Fibroblast of skin of left biceps (primary cell): ENCODE measurements at places on chromosomes 7 and 10.
A peak's percentile ranks its signal among the peaks of the same experiment; 100 is the strongest.

DNA sequence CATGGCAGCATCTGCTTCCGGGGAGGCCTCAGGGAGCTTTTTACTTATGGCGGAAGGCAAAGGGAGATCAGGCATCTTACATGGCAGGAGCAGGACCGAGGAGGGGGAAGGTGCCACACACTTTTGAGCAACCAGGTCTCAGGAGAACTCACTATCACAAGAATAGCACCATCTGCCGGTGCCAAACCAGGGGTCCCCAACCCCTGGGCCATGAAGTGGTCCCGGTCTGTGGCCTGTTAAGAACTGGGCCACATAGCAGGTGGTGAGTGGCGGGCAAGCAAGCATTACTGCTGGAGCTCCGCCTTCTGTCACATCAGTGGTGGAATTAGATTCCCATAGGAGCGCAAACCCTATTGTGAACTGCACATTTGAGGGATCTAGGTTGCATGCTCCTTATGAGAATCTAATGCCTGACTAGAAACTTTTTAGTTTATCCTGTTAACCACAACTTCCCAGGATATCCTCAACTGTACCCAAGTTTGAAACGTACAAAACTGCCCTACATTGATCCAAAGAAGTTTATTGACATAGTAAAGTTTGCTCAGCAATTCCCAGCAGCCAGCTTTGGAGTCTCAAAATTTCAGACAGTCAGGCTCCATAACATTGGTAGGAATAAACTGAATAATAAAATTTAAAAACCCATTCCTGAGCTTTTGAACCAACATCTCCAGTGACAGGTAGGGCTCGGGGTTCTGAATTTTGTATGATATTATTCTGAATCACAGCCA, 228.4 kb upstream of the TAC1 start:
- no peak for DNase-seq

GRCh38 chr10:49300140-49300974, 1.4 kb downstream of the C10orf71 start:
- peak; percentile 19 for DNase-seq

DNA sequence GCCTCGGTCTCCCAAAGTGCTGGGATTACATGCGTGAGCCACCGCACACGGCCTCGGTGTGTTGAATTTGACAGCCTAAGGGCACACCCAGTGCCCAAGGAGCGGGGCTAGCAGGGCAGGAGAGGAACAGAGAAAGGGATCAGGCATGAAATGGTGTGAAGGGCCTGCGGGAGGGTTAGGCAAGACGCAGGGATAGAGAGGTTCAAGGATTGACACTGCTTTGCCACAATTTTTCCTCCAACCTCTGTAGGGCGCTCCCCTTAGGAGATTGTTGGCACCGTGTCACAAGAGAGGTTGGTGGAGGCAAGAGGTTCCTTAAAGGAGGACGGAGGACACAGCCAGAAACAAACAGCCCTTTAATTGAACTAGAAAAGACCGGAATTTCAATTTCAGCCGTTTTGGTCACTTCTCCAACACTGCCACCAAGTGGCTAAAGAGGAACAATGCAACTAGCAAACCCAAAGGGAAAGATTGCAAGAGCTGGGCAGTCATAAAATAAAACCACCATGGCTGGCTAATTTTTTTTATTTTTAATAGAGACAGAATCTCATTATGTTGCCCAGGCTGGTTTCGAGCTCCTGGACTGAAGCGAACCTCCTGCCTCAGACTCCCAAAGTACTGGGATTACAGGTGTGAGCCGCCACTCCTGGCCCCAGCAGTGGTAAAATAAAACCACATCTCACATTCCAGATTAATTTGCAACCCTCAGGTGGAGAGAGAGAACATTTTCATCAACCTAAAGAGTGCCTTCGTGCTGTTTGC, 6.9 kb upstream of the CREB3L2 start:
- DNase-seq, result no peak

GRCh38 chr7:149248777-149249176, 9.3 kb downstream of the ZNF212 start:
- no peak for DNase-seq

DNA sequence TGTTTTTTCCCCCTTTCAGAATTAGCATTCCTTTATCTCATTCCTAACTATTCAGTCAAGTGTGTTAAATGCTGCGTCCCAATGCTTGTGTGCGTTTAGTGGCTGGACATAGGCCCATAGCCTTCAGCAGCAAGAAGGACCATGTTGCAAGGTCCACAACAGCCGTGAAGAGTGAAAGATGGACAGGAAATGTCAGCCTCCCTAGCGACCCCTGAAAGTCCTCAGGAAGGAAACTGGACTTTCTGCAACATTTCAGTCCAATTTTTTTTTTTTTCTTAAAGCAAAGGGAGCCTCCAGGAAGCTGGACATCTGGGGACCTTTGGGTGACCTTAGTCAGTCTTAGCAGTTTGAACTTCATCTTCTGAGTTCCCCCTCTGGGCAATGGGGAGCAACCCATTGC, 550.7 kb upstream of the MGMT start:
- DNase-seq, result no peak

GRCh38 chr7:108308903-108309302, 147.3 kb downstream of the NRCAM start:
- DNase-seq, result no peak

- no peak for DNase-seq
Observed at GRCh38 chr10:13100349-13101294, 659 bp downstream of the OPTN start.

DNA sequence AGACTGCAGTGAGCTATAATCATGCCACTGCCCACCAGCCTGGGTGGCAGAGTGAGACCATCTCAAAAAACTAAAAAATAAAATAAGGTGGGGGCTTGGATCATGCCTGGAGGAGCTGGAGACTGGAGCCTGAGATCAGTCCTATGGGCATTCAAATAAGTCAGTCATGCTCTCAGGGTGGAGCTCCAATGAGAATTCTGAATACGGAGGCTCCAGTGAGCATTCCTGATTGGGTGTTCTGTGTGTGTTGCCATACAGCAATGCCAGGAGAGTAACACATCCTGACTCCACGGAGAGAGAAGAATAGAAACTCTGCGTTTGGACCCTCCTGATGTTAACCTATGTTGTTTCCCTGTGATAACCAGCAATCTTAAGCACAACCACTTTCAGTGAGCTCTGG, 16.0 kb downstream of the UBE2D4 start:
- DNase-seq, result no peak
